ENCODE measurements at places on chromosomes 13 and 19.

DNA sequence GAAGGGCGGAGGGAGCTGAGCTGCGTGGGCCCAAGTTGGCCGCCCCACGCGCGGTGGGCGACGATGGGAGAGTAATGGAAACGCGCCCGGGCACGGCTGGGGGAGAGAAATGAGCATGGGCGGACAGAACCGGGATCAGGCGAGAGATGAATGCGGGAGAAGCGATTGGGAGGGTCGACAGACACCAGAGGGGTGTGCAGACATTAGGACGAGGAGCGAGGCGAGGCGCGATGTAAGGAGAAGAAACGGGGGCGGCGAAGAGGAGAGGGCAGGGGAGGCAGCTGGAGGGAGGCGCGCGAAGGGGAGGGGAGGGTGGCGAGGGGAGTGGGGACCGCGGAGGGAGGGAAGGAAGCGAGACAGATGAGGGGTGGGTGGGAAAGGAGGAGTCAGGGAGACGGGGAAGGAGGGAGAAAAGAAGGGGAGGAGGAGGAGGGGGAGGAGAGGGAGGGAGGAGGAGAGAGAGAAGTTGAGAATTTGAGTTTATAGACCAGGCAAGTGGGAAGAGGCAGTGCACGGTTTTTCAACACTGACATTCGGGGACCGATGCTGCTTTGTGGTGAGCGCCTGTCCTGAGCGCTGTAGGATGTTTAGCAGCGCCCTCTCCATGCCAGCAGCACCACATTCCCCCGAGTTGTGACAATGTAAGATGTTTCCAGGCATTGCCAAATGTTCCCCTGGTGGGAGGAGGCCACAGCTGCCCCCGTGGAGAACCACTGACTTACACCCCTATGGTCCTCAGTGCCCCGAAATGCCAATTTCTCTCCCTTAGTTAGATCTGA lies at the start of gene SHISA7:
Gene SHISA7, minus strand, starts transcription at position 256 of the 779 bp plus-strand sequence. CDS start 437 bp downstream, outside the sequence.
- DNase-seq = no peak

- no peak for DNase-seq
These were observed 50.7 kb downstream of the LHFPL6 start for GRCh38 chr13:39552246-39552645.

- no peak for DNase-seq
These were observed 17.9 kb downstream of the COG3 start for GRCh38 chr13:45482571-45483173.

- no peak for DNase-seq
These were observed 105.1 kb downstream of the UQCRFS1 start for GRCh38 chr19:29107831-29108230.

GRCh38 chr19:16228637-16229321 lies 31.1 kb downstream of the AP1M1 start:
- DNase-seq = no peak

Measured in activated CD4-positive, alpha-beta T cell treated with anti-CD3 and anti-CD28 coated beads, Interleukin-2, Interleukin-4, amounts not matched to agents 100 ng/mL and 50 ng/mL, durations not matched to agents 16 hours and 8 hours (primary cell).